ENCODE measurements at places on chromosomes 5 and 9.

DNA sequence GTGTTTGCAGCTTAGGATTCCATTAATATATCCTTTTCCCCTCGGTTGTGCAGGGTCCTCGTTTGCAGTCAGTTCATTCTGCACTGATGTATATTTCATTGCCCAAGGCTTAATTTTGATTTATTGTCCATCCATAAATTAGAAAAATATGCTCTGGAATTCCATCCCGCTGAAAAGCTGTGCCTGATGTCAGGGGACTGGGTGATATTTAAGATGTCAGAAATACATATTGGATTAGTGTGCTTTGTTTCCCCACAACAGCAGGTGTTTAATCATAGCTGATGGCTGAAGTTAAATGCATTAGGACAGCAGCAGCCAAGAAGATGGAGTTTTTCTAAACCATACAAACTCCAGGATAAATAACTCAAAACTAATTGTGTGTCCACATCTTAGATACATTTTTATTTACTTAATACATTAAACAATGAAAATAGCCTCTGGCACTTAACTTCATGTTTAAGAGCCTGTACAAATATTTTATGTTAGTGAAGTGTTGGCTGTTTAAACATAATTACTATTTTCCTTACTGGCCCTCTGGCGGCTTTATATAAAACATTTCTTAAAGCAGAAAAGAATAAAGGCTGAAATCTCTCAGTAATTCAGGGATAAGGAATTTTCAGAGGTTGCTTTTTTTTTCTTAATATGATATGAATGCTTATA is 170.4 kb upstream of the TBCA start:
- DNase-seq = no peak

GRCh38 chr9:14188538-14188937 is 125.4 kb downstream of the NFIB start:
- DNase-seq = no peak

- DNase-seq = no peak
Measured at GRCh38 chr5:154683101-154683880, 71.9 kb upstream of the LARP1 start.

- DNase-seq = no peak
Measured at GRCh38 chr5:32202394-32202793, 28.3 kb upstream of the GOLPH3 start.

GRCh38 chr5:149651686-149652085 is 70.4 kb downstream of the ARHGEF37 start:
- no peak for DNase-seq

DNA sequence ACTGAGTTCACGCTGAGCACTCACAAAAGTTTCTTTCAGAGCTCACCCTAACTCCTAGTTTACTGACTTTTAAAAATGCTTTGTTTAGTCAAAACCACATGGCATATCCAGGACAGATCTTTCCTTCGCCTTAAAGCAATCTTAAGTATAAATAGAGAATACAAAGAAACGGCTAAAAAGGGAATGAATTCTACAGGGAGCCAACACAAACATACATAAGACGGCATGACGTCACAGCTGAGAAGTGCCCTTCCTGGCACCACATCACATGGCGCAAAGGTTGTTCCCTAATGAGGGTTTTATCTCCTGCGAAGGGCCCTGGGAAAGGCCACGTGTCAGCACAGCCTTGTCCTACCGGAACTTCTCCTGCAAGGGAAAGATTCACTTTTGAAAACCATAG is 141.3 kb downstream of the IRX1 start:
- no peak for DNase-seq

- no peak for DNase-seq
Measured at GRCh38 chr9:98590101-98590500, 118.6 kb downstream of the GABBR2 start.

DNA sequence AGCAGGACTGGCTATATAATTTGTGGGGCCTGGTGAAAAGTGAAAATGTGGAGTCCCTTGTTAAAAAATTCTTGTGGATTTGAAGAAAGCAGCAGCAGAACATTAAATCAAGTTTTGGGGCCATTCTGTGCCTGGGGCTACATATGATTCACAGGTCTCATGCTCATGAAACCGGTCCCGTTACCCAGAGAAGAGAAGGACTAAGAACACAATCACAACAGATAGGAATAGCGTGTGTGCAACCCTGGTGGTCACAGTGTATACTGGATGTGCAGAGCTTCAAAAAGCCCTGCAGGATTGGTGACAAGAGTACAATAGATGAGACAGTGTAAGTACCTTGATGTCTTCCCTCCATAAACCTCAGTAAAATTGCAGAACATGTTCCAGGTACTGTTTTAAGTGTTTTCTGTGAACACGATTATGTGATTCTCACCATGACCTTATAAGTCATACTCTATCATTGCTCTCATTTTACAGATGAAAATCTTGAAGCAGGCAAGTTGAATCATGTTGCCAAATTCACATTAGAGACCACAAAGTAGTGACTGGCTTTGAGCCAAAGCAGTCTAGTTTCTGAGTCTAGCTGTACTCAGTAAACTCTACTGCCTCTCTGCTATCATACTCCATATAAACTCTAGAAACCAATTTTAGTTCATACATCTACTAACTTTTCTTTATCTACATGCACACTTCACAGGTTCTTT is 636.5 kb downstream of the TAF11L14 start:
- no peak for DNase-seq

DNA sequence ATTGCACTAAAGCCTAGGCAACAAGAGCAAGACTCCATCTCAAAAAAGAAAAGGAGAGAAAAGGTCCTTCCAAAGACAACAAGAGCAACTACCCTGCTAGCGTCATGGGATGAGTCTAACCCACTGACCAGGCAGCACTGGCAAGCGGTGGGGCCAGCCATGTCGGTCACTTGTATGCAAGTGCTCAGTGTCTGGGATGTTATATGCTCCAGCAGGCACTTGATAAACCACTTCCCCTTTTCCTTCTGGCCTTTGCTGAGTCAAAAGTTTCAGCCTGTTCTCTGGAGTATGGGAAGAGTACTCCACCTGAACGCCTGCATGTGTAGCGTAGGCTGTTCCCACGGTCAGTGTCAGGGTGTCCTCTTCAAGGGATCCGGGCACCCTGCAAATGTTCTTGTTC is 9.2 kb upstream of the MXD3 start:
- no peak for DNase-seq

DNA sequence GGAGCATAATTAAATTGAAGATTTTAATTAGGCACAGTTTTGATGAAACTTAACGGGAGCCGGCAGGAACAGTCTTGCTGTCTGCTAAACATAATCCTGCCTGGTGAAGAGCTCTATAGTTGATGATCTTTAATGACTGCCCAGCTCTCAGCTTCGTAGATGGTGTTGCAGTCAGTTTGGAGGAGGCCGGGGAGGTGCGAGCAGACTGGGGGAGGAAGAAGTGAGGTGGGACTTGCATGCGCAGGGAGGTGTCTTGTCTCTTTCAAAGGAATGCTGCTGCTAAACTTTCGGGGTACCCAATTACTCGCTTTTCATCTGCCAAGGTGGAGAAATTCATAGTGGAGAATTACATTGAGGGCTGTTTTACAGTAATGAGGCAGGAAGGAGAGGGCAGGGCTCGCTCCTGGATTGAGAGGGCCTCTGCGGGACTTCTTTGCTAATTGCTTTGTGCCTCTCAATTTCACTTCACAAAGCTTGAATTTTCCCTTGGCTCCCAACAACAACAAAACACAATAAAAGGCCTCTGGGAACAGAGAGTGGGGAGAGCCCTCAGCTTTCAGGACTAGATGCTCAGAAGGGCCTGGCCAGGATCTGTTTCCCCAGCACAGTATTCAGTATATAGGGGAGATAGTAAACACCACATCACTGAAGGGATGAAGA is 257.9 kb upstream of the ADRA1B start:
- DNase-seq = no peak

GRCh38 chr9:35932735-35933134 is 23.4 kb downstream of the SPAAR start:
- DNase-seq = no peak

GRCh38 chr5:81195335-81195929 is 37.7 kb upstream of the CKMT2 start:
- DNase-seq = no peak

GRCh38 chr5:117734056-117734455 is 1159.4 kb upstream of the SEMA6A start:
- no peak for DNase-seq

DNA sequence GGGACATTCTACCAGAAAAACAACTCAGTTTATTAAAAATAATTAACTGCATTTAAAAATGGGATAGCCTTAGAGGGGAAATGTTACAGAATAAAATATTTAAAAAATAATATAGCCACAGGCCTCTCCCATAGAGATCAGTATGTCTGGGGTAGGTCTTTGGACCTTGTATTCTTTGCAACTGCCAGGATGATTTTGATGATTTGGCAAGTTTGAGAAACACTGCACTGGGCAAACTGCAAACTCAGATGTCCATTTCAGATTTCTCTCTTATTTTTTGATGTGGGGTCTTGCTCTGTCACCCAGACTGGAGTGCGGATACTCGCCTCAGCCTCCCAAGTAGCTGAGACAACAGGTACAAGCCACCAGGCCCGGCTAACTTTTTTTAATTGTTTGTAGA is 24.9 kb upstream of the CCNO start:
- no peak for DNase-seq

GRCh38 chr9:129201289-129201688 is 23.2 kb upstream of the IER5L start:
- DNase-seq = no peak

- DNase-seq = no peak
Measured at GRCh38 chr5:100900142-100900795, 2.8 kb downstream of the ST8SIA4 start.

- no peak for DNase-seq
Measured at GRCh38 chr5:54469622-54470021, 14.1 kb downstream of the HSPB3 start.

GRCh38 chr5:109467058-109467457 is 57.3 kb upstream of the PJA2 start:
- DNase-seq = no peak

- no peak for DNase-seq
Measured at GRCh38 chr5:60492958-60493357, 207.0 kb downstream of the DEPDC1B start.

DNA sequence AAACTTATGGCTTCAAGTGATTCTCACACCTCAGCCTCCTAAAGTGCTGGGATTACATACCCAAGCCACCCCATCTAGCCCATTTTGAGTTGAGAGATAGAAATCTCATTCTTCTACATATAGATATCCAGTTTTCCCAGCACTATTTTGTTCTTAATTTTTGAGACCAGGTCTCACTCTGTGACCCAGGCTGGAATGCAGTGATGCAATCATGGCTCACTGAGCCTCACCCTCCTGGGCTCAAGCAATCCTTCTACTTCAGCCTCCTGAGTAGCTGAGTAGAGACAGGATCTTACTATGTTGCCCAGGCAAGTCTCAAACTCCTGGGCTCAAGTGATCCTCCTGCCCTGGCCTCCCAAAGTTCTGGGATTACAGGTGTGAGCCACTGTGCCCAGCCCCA is 60.9 kb upstream of the CTNNA1 start:
- no peak for DNase-seq

DNA sequence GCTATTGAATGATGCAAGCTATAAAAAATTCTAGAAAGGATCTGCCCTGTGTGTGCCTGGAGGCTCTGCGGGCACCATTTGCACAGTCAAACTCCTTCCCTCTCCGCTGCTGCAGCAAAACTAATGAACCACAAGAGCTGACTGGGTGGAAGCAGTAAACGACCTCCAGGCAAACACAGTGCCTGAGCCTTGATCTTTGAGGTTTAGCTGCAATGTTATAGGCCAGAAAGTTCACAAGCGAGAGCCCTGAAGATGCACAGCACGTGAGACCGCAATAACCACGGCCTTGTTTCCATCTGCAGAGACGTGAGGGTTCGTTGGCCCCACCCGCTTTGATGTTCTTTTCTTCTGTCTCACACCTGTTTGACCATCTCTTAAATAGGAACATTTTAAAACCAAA is 69.2 kb upstream of the S1PR3 start:
- no peak for DNase-seq

DNA sequence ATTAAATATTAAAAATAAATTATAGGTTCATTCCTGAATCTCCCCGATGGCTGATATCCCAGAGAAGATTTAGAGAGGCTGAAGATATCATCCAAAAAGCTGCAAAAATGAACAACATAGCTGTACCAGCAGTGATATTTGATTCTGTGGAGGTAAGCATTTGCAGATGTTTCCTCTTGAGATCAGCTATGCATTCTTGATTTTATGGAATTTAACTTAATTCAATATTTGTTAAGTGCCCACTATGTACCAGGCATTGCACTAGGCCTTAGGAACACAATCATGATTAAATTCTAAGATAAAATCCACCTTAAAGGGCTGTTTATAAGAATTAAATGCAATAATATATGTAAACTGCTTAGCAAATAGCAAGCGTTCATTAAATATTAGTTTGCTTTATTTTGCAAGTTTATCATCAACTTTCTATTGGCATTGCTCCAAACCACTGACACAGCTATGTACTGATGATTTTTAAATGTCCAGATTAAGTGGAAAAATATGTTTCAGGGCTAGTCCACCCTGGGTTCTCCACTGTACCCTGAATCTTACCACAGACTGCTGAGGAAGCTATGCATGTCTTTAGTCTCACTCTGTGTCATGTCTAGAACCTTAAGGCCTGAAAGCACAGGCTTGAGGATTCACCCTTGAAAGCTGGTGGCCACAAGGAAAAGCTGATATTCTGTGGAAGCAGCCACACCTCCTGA is 33.2 kb downstream of the SLC22A4 start:
- DNase-seq = no peak

Data from cortex of kidney (tissue), 1 donor.